ENCODE measurements at places on chromosomes 12 and 14.

DNA sequence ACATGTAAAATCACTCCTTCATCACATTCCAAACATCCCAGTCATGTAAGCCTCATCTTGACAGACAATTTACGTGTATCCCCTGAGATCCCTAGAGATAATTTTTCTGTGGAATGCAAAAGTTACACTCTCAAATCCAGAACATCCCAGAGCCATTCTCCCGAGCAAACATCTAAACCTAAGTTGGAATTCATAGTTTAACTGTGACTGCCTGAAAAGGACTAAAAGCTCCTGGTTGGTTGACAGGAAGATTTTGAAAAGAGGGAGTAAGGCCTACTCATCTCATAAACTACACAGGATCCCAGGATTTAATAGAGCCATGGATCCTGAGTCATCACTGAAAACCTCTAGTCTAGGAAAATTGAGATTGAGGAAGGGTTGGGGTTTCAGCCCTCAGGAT, 123.6 kb downstream of the SCN8A start:
- no peak for DNase-seq

DNA sequence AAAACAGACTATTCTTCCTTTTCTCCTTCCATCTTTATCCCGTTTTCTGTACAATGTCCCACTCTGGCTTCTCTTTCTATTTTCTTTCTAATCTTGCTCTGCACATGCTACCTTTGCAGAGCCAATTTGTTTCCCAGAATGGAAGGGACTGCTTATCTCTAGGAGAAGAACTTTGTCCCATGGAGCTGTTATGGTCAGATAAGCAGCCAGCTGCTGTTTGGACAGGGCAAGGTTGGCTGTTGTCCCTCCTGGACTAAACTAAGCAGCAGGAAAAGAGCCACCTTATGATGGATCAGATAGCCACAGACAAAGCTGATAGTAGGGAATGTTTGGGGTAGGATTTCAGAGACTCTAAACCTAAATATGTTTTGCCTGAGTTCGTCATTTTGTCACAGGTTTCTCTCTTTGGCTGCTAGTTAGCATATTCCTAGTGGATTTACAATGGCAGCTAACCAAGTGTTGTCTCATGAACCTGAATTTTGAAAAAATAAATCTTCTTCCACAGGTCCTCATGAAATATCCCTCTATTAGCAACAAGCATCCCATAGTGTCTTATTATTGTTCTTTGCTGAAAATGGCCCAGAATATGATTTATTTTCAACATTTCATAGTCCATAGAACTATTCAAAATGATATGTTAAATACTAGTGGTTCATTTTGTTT, 262.8 kb downstream of the SLC16A7 start:
- DNase-seq, result no peak

GRCh38 chr14:62066304-62066703, 304.1 kb downstream of the SNAPC1 start:
- no peak for DNase-seq

- peak; percentile 42 for DNase-seq
Measured at GRCh38 chr12:81668475-81668874, 90.7 kb downstream of the PPFIA2 start.

GRCh38 chr12:8664228-8664913, 1.7 kb upstream of the MFAP5 start:
- no peak for DNase-seq

DNA sequence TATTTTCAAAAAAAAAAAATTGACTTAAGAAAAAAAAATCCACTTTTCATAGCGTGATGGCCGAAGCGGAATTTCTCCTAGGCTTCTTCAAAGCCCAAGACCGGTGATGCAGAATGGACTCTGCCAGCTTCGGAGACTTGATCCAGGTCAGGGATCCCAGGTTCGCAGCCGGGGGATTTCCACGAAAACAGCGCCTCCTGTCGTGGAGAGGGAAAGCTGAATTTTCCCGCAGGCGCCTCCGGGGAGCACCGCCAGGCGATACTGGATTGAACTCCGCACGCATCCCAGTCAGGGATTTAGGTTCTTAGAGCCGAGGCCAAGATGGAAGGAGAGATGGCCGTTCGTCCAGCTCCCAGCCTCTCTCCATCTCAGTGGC, 2.1 kb downstream of the TTC6 start:
- DNase-seq, result no peak

GRCh38 chr14:28059254-28059653, 707.3 kb upstream of the FOXG1 start:
- no peak for DNase-seq
